Activated CD8-positive, alpha-beta memory T cell treated with anti-CD3 and anti-CD28 coated beads, Interleukin-2, amount 50 U/mL, for 4 hours (primary cell): ENCODE measurements at places on chromosomes 3 and 15.

- peak; percentile 44 for DNase-seq
These were observed 274.2 kb downstream of the FOXP1 start for GRCh38 chr3:71309342-71309741.

DNA sequence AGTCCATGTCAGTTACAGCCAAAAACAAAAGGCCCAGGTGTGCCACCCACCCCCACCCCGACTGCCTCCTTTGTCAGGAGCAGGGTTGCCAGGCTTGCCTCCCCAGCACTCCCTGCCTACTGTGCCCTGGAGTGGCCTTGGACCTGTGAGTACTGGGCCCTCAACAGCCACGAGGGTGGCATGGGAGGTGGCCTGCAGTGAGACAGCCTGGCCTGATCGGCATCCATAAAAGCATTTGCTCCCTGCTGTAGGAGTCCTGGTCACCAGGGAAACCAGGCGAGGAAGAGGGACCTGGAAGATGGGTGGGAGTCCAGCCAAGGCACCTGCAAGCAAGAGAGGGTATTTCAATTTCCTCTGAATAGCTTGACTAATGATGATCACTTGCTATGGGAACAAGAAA lies 56.4 kb upstream of the KCNMB2 start:
- no peak for DNase-seq

DNA sequence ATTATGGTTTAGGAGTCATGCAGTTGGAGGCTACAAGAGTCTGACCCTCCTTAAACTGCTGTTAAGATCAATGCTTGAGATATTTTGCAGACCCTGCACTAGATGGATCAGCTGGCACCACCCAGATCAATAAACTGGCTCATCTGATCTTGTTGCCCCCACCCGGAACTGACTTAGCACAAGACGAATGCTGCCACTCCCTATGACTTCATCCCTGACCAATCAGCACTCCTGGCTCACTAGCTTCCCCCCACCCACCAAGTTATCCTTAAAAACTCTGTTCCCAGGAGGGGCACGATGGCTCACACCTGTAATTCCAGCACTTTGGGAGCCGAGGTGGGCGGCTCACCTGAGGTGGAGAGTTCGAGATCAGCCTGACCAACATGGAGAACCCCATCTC lies 594.0 kb downstream of the NTRK3 start:
- DNase-seq, result no peak

DNA sequence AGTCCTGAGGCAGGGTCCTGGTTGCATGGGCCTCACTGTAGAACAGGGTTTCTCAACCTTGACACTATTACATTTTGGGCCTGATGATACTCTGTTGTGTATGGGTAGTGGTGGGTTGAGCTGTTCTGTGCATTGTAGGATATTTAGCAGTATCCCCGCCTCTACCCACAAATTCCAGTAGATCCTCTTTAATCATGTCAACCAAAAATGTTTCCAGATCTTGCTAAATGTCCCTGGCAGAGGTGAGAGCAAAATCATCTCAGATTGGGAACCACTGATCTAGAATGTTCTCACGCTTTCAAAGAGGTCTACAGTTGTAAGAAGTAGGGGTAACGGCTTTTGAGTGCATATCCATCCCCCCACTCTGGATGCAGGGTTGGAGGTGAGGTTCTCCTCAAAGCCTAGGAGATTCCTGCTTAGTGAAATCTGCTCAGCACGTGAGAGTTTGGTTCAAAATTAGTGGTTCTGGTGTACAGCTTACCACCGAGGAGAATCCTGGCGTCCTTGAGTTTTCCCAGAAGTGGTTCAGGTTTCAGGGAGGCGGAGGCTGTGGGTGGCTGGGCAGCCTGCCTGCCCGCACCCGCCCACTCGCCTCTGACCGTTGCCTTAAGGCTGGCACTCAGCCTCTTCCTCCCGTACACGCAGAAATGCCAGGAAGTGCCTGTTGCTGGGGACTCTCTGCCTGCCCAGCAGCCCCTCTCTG lies 5.3 kb downstream of the ACVR2B start:
- DNase-seq, result no peak

DNA sequence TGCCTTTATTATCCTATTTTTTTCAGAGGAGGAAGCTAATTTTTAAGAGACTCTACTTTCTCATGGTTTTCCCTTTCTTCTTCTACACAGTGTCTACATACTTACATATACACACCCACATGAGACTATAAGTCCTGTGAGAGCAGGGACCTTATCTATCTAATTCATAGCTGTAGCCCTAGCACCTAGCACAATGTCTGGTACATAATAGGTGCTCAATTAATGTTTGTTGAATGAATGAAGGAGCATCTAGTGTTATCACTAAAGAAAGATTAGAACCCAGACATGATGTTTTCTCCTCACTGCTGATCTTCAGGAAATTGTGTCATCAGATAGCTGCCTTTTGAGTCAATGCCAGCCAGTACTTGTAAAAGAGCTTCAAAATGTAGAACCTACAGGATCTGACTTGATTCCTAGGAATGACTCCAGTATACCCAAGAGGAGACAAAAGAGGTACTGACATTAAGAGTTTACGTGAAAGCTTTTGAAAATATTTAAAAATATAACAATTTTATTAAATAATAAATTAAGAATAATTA lies 2.5 kb downstream of the SCG5 start:
- DNase-seq, result no peak

DNA sequence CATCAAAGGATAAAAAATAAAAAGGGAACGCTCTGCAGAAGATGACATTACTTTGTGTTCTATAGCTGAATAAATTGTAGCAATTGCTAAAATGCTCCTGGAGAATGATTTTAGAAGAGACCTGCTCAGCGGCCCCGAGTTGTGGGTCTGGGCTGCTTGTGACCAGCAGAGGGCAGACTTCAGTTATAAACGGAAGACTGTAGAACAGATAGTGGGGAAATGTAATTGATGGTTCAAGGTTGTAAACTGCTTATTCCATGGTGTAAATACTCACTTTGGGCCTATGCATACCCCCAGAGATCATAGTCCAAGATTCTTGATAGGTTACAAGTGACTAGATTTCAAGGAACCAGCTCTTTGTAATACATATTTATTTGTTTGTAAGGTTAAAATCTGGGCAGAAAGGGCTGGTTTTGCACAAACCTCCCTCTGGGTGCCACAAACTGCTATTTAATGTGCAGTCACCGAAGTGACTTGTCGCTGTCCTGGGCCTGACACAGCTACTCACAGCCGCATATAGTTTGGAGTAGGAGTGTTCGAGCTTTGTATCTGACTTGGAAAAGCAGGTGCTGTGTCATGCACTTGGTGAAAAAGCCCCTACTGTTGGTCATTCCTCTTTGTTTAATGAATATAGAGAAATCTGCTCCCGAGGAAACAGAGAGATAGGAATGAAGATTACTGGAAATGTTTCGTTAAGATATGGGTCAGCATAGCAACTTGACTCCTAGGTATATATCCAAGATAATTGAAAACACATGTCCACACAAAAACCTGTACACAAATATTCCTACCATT lies 34.7 kb upstream of the NDUFB4 start:
- DNase-seq, result peak; percentile 68

GRCh38 chr3:72169561-72170472 lies 384.9 kb upstream of the PROK2 start:
- DNase-seq, result no peak

DNA sequence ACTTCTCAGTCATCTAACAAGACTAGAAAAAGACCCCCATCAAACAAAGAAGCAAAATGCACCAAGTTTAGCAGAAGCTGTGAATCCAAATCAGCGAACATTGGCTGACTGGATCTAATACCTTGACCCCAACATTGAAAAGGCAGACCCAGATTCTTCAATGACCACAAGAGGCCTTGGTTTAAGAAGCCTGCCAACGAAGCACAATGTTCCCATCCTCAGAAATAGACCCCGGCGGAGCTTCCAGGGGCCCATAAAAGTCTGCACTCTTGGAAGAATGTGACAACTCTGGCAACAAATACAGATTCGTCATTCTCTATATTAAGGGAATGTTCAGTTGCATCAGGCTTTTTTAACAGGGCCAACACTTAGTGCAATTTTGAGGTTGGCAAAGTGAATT lies 112.8 kb upstream of the BCL6 start:
- no peak for DNase-seq

DNA sequence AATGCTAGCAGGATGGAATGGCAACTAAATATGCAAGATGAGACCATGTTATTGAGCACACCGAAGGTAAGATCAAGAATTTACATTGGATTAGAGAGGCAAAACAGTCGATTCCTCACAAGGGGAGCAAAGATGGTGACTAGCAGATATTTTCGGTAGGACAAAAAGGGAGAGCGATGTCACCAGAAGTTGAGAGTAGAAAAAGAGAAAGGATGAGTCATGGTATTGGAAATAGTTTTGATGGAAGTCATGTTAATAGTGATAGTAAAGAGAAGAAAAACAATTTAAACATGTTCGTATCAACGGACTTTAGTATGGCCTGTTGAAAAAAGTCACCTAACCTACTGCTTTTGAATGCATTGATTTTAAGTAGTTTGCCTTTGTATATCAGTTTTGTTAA lies 55.0 kb downstream of the UBE2E2 start:
- DNase-seq, result no peak

- no peak for DNase-seq
These were observed 126.1 kb downstream of the SERPINI1 start for GRCh38 chr3:167861649-167862048.

GRCh38 chr3:50078622-50079021 lies 10.1 kb upstream of the RBM5 start:
- no peak for DNase-seq

GRCh38 chr3:50123394-50124051 lies 31.6 kb upstream of the SEMA3F start:
- no peak for DNase-seq
